ENCODE measurements at places on chromosomes 6 and 20.

GRCh38 chr20:51019656-51020592 is 3.0 kb downstream of the KCNG1 start:
- no peak for DNase-seq

DNA sequence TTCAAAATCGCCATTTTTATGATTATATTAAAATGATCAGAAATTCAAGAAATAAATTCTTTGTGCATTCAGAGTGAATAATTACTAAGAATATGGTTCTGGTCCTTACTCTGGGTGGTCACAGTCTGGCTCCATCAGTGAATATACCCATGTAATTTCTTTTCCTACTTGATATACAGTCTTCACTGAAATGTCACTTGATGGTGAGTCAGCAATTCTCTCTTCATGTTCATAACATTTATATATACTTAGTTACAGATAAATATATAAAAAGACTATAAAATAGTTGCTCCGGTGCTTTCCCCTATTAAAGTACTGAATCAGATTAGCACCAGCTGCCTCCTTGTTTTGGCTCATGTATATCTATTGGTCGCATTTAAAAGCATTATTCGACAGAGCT is 56.4 kb upstream of the MTRF1L start:
- no peak for DNase-seq

DNA sequence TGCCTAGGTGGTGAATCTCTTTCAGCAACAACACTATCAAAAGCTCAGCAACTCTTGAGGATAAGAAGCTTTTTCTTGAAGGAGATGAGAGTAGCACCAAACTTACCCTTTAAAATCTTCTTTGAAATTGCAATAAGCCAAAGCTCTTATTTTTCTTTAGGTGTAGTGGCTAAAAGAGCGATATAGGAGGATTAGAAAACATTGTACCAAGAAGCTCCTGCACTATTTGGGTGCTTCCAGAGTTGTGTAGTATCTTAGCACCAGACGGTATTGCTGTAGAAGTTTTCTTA is 1.2 kb downstream of the FUT9 start:
- DNase-seq: no peak

DNA sequence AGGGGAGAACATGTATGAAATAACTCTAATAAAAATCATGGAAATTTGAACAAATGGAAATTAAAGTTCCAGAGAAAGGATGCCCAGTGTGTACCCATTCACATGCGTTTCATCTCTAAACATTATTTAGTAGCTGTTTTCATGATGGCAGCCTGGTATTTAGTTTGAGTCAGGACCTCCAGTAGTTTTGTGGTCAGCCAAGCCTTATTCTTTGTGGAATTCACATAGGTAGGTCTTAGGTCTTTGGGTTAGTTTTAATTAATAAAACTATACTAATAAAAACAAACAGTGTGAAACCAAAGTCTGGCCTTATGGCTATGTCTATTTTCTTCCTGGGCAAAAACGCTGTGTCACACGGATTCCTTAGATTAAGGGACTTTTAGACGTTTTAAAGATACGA is 137.8 kb downstream of the FOXC1 start:
- DNase-seq: no peak

DNA sequence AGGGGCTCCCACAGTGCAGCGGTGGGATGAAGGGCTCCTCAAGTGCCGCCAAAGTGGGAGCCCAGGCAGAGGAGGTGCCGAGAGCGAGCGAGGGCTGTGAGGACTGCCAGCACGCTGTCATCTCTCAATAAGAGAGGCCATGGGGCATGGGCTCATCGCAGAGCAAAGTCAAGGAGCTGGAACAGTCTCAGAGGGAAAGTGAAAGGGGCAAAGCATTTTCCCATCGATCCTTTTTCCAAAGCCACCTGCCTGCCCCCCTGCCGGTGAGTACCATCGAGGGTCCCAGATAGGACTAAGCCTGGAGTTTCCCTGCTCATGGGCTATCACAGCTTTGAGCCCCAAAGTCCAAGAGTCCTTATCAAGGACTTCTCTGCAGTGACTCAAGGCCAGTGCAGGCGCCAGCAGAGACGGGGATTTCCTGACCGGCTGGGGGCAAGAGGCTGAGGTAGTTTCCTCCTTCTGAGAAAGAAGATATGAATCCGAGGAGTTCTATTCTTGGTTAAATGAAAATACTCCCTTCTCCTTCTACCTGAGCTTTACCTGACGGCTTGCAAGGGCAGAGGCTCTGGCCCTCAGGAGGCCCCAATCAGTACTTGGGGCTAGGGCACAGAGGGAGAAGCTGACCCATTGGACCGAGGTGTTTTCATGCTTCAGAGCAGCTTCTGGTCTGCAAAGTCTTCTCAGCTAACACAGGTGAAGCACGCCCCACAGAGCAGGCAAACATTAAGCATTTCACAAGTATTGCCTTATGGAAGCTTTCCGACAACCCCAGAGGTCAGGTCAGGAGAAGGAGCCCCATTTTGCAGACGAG is 22.6 kb downstream of the ETV7 start:
- DNase-seq: no peak

DNA sequence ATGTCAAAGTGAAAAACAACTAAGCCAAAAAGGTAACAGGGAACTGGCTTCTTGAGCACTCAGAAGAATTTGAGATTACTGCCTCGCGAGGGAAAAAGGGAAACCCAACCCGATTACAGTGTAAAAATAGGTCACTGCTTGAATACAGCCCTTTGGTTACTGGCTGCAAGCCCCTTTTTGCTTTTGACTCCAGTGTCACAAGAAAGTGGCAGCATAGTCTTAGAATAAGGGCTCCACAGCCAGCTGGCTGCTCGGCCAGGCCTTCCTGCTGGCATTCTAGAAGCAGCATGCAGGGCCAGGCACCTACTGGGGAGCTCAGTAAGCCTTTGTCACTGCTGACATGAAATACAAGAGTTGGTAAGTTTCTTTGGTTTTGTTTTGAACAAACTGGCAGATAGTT is 83.0 kb downstream of the ZHX3 start:
- DNase-seq: no peak

- no peak for DNase-seq
Measured at GRCh38 chr6:135439549-135439948, 58.0 kb downstream of the AHI1 start.

DNA sequence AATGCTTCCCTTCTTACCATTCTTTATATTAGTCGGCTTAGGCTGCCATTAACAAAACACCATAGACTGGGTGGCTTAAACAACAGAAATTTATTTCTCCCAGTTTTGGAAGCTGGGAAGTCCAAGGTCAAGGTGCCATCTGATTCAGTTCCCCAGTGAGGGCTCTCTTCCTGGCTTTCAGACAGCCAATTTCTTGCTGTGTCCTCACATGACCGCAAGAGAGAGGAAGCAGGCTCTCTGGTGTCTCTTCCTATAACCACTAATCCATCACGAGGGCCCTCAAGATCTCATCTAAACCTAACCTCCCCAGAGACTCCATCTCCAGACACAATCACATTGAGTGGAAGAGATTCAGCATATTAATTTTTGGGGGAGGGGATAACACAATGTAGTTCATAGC is 193.0 kb upstream of the SGK1 start:
- no peak for DNase-seq

DNA sequence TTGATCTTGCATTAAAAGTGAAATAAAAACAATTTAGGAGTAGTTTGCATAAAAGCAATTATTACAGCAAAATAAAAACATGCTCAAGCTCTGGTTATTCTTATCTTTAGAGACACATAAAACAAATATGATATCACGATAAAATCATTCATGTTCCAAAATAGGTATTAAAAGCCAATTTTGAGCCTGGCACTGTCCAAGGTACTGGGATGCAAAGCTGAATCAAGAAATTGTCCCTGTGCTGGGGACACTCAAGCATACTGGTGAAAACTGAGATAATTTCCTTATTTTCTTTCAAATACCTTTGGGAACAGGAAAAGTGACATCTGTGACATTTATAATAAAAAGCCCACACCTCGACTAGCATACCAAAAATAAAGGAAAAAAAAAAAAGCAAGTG is 931 bp upstream of the MTCL3 start:
- DNase-seq: peak; percentile 19

- DNase-seq: no peak
Measured at GRCh38 chr6:1749041-1749440, 139.3 kb downstream of the FOXC1 start.

DNA sequence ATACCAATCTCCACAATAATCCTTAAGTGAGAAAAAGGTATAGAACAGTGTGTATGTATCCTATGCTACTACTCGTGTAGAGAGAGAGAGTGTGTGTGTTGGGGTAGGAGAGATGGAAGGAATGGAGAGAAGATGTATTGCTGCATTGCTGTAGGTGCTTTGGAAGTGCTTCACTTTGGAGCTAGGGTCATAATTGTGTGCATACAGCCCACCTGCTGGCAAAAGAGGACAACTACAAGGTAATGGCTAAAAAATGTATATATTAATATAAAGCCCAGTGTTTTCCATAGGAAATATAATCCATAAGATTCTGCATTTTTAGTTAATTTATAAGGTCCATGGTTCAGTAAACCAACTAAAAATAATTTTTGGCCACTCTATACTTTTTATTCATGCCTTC is 36.1 kb downstream of the SERAC1 start:
- DNase-seq: peak; percentile 47

DNA sequence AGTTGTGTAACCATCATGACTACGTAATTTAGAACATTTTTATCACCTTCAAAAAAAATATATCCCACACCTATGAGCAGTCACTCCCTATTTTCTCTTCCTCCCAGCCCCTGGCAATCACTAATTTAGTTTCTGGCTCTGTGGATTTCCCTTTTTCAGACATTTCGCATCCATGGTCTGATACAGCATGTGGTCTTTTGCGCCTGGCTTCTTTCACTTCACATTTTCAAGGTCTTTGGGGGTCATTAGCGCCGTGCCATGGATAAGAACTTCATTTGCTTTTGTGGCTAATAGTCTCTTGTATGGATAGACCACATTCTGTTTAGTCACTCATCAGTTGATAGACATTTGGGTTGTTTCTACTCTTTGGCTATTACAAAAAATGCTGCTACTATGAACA is 44.9 kb upstream of the DUSP22 start:
- DNase-seq: no peak

DNA sequence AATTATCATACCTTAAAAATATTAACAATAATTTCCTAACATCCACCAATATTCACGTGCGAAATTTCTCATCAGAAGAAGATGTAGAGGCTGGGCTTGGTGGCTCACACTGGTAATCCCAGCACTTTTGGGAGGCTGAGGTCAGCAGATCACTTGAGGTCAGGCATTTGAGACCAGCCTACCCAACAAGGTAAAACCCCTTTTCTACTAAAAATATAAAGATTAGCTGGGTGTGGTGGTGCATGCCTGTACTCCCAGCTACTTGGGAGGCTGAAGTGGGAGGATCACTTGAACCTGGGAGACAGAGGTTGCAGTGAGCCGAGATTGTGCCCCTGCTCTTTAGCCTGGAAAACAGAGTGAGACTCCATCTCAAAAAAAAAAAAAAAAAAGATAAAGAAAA is 36.1 kb upstream of the JAG1 start:
- DNase-seq: no peak

Measured in fibroblast of skin of right quadriceps (primary cell).